HFFc6 (cell line): ENCODE measurements at places on chromosomes 11 and 22.

GRCh38 chr11:108961095-108961494, 296.2 kb downstream of the DDX10 start:
- peaks cover 53% of the 10 kb centered on the region for H3K4me1 ChIP-seq
- peaks cover 14% of the 10 kb centered on the region for H3K36me3 ChIP-seq
- H3K27ac ChIP-seq, result no peak overlapping the region
- no peak for DNase-seq
- no peak overlapping the region for H3K4me3 ChIP-seq

DNA sequence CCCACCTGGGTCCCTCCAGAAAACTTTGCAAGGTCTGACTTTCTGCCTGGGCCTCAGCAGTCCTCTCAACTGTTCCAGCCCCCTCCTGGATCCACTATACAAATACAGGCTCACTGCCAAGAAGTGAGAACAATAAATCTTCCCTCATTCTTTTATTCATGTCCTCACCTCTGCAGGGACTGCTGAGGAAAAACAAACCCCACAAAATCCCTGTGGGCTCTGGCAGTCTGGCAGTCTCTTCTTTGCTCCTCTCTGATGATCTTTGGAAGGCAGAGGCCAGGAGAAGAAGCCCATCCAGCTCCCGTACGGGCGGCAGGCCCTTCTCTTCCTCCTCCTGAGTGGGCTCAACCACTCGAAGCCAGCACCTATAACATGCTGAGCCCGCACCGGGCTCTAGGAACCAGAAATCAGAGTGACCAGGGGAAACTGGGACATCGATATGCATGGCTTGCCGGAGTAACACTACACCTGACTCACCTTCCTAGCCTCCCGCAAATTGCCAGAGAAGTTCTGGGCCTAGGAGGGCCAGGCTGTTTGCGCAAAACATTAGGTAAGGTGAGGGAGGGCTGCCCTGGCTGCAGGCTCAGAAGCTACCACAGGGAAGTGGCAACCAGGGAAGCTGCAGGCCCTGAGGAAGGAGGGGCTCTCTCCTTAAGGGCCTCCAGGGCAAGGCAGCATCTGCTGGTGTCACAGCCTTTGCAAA, 24.2 kb downstream of the TMPRSS5 start:
- DNase-seq, result no peak
- H3K4me1 ChIP-seq, result no peaks in the 10 kb centered on the region
- H3K36me3 ChIP-seq, result no peaks in the 10 kb centered on the region

- peaks cover 10% of the 10 kb centered on the region for H3K27me3 ChIP-seq
- no peaks in the 10 kb centered on the region for H3K36me3 ChIP-seq
- no peak for DNase-seq
- H3K27ac ChIP-seq, result no peak overlapping the region
- no peak overlapping the region for H3K4me3 ChIP-seq
These were observed 17.6 kb upstream of the SEPTIN5 start for GRCh38 chr22:19696504-19697276.

DNA sequence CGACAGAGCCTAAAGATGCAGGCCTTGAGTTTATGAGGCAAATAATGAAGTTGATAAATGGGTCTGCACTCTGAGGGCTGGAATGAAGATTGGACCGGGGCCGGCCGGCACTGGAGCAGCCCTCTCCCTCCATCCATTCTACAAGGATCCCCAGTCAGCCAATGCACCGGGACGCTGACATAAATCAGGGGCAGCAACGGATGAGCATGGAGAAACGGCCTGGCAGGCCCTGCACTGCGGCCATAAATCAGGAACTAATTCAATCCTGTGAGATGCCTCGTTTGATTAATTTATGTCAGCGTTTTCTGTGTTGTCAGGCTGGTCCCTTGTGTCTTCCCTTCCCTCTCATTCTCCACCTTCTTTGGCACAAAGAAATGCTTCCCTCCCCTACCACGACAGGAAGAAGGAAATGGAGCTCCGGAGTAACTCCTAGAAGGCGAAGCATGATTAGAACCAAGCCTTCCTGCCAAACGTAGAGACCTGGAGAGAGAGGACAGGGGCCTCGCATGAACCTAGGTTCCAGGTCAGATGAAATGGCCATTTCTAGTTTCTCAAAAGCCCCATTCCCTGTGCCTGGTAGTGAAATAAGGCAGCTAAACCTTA, 358.4 kb downstream of the OPCML start:
- no peaks in the 10 kb centered on the region for H3K27me3 ChIP-seq
- no peak overlapping the region for H3K27ac ChIP-seq
- no peak for DNase-seq
- no peaks in the 10 kb centered on the region for H3K4me1 ChIP-seq
- peaks cover 5% of the 10 kb centered on the region; the same call in 1 of the 2 replicates for H3K36me3 ChIP-seq

GRCh38 chr11:91394727-91395414, 829.7 kb upstream of the FAT3 start:
- no peaks in the 10 kb centered on the region for H3K27me3 ChIP-seq
- no peak for DNase-seq
- no peak overlapping the region for H3K4me3 ChIP-seq
- H3K27ac ChIP-seq, result no peak overlapping the region

DNA sequence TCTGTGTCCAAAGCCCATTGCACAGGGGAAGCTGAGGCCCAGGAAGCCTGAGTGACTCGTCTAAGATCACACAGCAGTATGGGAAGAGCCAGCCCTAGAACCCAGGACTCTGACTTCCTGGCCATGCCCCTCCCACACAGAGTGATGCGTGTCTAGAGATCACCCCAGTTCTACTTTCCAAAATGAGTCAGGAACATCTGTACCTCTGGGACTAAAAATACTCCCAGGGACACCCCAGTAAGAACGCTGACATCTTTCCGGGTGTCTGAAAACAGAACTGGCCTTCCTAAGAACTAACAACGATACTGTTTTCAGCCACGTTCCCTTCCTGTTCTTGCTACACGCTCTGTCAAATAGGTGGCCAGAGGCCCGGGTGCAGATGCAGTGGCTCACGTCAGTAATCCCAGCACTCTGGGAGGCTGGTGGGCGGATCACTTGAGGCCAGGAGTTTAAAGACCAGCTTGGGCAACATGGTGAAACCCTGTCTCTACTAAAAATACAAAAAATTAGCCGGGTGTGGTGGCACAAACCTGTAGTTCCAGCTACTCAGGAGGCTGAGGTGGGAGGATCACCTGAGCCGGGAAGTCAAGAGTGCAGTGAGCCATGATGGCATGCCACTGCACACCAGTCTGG, 21.7 kb upstream of the PDGFB start:
- H3K4me3 ChIP-seq, result no peak overlapping the region
- peaks cover 18% of the 10 kb centered on the region for H3K4me1 ChIP-seq
- H3K27ac ChIP-seq, result peak overlapping the region; percentile 71
- peaks cover 9% of the 10 kb centered on the region for H3K36me3 ChIP-seq
- peak; percentile 13 for DNase-seq

- H3K27ac ChIP-seq, result no peak within 1 kb of the TSS
- DNase-seq, result no peak
- H3K27me3 ChIP-seq, result peaks cover 38% of the 10 kb centered on the region
- H3K4me3 ChIP-seq, result no peak within 1 kb of the TSS
- H3K36me3 ChIP-seq, result no peaks in the 10 kb centered on the region
These were observed at the start of gene LARGE2 for GRCh38 chr11:45922425-45923082. Gene LARGE2, plus strand, starts transcription at chr11:45922656. Its CDS starts 227 bp downstream, at chr11:45922883.

DNA sequence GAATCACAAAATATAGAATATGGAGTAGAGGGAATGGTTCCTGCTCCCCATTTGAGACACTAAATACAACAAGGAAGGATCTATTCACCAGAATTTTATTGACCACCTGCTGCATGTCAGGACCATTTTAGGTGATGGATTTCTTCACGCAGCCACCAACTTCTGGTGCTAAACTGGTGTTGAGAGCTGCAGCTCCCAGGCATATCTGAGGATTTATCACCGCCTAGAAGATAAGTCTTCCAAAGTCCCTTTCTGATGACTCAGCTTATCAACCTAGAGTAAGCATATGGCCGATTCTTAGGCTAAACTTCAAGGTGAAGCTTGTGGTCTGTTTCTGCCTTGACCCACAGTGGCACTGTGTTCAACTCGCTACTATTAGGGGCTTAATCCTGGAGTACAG, 6.7 kb downstream of the DDI1 start:
- no peaks in the 10 kb centered on the region for H3K36me3 ChIP-seq
- H3K27me3 ChIP-seq, result peaks cover 2% of the 10 kb centered on the region; the same call in 1 of the 2 replicates
- peaks cover 8% of the 10 kb centered on the region; the same call in 1 of the 2 replicates for H3K4me1 ChIP-seq
- DNase-seq, result no peak
- H3K4me3 ChIP-seq, result no peak overlapping the region

GRCh38 chr11:99814021-99814420, 793.3 kb downstream of the CNTN5 start:
- H3K27me3 ChIP-seq, result no peaks in the 10 kb centered on the region; the same call in 1 of the 2 replicates
- no peak for DNase-seq
- H3K4me3 ChIP-seq, result no peak overlapping the region
- no peaks in the 10 kb centered on the region for H3K36me3 ChIP-seq
- H3K4me1 ChIP-seq, result no peaks in the 10 kb centered on the region

GRCh38 chr11:58659910-58660570, 37.6 kb downstream of the CNTF start:
- H3K27me3 ChIP-seq, result peaks cover 3% of the 10 kb centered on the region; the same call in 1 of the 2 replicates
- H3K27ac ChIP-seq, result no peak overlapping the region
- H3K36me3 ChIP-seq, result no peaks in the 10 kb centered on the region
- peaks cover 9% of the 10 kb centered on the region for H3K4me1 ChIP-seq
- DNase-seq, result no peak

DNA sequence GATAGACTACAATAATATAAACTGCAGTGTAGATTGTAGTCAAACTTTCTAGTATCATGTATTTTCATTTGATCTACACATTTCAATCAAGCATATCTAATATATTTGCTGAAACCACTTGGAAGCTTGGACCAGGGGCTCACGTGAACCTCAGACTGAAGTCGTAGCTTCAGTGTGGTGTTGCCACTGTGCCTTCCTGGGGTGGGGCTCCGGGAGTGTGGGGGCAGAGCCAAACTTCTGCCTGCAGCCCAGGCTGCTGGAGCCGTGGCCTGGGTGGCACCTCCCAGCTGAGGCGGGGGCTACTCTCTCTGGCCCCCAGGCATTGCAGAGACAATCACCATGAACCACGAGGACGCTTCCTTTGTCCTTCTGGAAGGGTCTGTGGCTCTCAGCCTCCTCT, 36.3 kb upstream of the IGSF9B start:
- H3K36me3 ChIP-seq, result no peaks in the 10 kb centered on the region
- H3K4me3 ChIP-seq, result no peak overlapping the region
- no peak for DNase-seq
- peaks cover 43% of the 10 kb centered on the region for H3K27me3 ChIP-seq
- H3K27ac ChIP-seq, result no peak overlapping the region
- H3K4me1 ChIP-seq, result no peaks in the 10 kb centered on the region

DNA sequence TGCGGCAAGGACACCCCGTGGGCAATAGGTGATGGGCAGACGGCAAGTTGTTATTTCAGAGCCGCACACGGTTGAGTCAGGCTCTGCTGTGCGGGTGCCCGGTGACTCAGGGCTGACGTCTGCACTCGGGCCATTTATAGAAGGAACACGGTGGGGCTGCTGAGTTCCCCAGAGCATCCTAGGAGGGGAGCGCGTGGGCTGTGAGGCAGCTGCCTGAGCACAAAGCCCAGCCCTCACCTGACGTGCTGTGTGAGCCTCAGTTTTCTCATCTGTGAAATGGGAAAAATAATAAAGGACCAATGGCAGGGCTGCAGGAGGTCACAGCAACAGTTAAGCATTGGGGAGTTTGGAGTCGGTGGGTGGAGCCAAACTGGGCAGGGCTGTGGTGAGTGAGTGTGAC, 11.3 kb upstream of the RHOD start:
- peaks cover 6% of the 10 kb centered on the region for H3K4me1 ChIP-seq
- no peaks in the 10 kb centered on the region for H3K36me3 ChIP-seq
- H3K4me3 ChIP-seq, result no peak overlapping the region
- H3K27me3 ChIP-seq, result peaks cover 27% of the 10 kb centered on the region
- no peak overlapping the region for H3K27ac ChIP-seq
- DNase-seq, result peak; percentile 83

DNA sequence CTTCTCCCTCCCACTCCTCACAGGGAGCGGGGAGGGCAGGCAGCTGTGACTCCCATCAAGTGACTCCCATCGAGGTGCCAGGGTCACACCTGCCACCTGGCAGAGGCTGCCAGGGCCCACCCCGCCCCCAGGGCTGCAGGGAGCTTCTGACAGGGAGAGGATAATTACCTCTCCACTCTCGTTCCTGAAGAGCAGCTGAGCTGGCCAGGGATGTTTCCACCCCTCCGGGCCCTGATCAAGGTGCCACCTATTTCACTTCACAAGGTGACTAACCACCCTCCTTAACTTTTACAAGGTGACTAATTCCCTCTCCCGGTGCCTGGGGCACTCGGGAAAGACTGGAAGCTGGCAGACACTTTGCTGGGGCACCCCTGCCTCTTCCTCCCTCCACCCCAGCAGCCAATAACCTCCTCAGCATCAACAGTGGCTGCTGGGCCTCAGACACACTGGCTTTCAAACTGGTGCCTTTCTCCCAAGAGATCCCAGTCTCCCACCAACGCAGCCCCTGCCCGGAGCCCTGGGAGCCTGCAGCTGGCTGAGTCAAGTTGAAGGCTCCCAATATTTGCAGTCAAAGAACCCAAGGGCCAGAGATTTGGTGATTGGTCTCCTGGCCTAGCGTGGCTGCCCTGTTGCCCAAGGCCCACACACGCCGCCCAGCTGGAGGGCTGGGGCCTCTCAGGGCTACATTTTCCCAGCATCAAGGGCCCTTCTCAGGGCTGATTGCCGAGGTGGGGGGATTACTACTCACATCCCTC, 22.0 kb upstream of the MYRF start:
- H3K4me1 ChIP-seq, result peaks cover 38% of the 10 kb centered on the region
- H3K36me3 ChIP-seq, result 0 out of 2 replicates have a peak, but pooled peaks cover 5% of the 10 kb centered on the region
- DNase-seq, result peak; percentile 7
- no peak overlapping the region for H3K4me3 ChIP-seq
- H3K27me3 ChIP-seq, result no peaks in the 10 kb centered on the region; the same call in none of the 2 replicates

- peak; percentile 30 for DNase-seq
- no peak overlapping the region for H3K27ac ChIP-seq
- peaks cover 20% of the 10 kb centered on the region for H3K4me1 ChIP-seq
- H3K4me3 ChIP-seq, result peak overlapping the region; percentile 56
These were observed 6.8 kb upstream of the GGA1 start for GRCh38 chr22:37601540-37602442.

DNA sequence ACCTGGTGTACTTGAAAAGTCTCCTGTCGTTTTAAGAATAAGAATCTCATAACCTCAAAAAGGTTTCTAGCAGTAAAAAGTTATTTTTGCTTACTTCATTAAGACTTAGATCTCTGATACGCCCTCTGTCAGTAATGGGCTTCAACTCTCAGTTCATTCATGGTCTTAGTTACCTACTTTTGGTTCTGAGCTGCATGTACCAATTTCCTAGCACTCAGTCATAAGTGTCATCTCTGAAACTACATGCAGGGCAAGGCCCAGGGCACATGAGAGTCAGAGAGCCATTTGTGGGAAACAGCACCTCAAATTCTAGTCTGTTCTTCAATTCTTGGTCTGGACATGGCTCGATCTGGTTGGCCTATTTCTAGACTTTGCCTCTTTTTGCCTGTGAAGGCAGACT, 838.4 kb downstream of the FAM181B start:
- H3K27ac ChIP-seq, result no peak overlapping the region
- H3K4me3 ChIP-seq, result no peak overlapping the region
- no peaks in the 10 kb centered on the region for H3K36me3 ChIP-seq
- DNase-seq, result no peak
